Dermis microvascular lymphatic vessel endothelial cell (primary cell): ENCODE measurements at places on chromosomes 2 and 18.
A peak's percentile ranks its signal among the peaks of the same experiment; 100 is the strongest.

DNA sequence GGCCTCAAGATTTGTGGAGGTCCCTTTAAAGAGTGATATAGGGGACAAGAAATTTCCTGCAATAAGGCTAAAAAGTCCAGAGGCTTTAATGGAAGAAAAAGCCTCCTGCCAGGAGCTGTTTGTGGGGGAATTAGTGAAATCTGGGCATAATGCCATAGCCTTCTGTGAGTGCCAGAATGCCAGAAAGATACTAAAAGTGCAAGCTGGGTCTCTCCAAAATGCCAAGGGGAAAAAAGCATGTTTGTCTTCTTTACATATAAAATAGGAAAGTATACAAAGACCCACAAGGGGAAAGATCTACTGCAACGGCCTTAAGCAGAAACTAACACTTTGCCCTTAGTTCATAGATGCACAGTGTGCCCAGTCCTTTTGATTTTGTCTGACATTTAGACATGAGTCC is 647.7 kb upstream of the ZNF804A start:
- DNase-seq = no peak

DNA sequence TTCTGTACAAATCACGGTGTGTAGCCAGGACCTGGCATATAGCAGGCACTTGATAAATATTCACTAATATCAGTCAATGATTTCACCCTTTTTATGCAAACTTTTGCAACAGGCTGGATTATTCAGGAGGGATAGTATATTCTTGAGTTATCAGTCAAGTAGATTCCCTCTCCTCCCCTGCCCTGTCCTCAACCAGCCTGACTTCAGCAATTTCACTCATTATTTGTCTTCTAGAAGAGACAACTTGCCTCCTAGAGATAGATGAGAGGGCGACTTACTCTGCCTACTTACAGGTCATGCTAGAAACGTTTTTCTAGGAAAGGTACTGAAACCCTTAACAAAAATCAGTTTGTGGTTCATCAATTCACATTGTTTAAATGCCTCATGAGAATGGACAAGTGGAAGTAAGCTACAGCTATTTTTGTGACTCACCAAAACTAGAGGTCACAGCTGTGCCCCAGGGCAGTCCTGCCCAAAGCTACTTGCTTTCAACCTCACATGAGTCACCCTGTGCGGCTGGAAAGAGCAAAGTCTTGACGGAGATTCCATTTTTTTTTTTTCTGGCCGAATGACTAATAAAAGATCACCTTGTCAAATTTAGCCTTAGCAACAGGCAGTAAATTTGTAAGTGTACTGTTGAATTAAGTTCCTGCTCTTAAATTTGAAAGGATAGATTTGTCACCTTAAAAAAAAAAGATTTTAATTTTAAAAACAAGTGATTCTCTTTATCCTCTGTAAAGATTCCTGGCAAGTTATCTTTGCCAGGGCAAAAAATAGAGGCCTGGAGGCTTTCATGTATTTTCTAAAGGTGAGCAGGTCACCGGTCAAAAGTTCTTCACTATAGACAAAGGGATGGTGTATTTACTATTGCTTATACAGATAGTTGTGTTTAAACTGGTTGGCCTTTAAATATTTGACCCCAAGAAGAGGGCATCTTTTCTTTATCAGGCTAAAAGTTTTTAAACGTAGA is 109.0 kb upstream of the SLC35G4 start:
- peak; percentile 91 for DNase-seq

GRCh38 chr2:65377556-65378192 is 54.7 kb downstream of the SPRED2 start:
- DNase-seq = peak; percentile 65

GRCh38 chr18:49352321-49352720 is 108.1 kb downstream of the DYM start:
- DNase-seq = peak; percentile 5

- DNase-seq = no peak
Observed at GRCh38 chr2:11483806-11484617, 18.1 kb upstream of the E2F6 start.

GRCh38 chr2:217418544-217418943 is 558.7 kb upstream of the TNP1 start:
- no peak for DNase-seq

DNA sequence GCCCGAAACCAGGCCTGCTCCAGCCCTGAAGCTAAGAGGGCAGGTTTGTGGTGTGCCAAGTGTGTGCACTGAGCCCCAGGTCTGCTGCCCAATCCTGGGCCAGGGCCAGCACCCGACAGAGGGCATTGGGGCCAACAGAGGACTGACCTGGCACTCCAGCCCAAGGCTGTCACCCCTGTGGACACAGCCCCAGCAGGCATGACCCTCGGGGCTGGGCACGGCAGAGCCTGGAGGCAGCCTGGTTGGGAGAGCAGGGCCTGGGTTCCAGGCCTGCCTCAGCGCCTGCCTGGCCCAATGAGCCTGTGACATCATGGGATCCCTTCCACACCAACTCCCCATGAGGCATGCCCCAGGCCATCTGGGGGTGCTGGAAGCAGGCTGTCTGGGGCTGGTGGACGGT is 10.8 kb upstream of the SNED1 start:
- DNase-seq = no peak

DNA sequence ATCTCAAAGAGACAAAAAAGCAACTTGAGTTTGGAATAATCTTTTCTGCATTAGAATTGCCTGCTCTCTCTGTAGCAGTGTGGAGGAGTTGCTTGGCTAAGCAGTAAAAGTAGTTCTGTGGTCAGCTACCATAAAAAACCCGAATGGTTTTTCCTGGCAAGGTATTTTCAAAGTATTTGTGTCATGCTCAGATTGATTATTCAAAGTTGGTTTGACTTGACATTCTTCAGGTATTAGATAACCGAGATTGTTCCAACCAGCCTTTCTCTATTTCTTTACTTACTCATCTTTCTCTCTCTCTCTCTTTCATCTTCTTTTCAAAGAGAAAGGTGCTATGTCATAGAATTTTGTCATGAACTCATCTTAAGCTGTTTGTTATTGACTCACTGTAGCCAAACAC is 404.9 kb downstream of the CPS1 start:
- DNase-seq = no peak

DNA sequence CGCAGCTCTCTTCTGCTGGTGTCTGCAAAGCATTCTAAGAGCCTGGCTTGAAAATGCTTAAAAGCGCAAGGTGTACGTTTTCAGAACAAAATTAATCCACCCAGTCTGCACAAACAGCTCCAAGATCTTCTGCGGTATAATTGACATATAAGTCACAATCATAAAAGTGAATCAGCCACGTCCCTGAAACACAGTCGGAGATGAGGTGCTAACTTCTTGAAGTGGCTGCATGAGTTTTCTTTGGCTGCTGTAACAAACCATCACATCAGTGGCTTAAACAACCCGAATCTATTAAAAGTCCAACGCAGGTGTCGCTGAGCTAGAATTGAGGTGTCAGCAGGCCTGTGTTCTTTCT is 32.6 kb downstream of the ARL4C start:
- no peak for DNase-seq

- no peak for DNase-seq
Observed at GRCh38 chr18:7116001-7116730, 1.4 kb downstream of the LAMA1 start.

GRCh38 chr2:186917866-186918265 is 68.9 kb upstream of the ZSWIM2 start:
- DNase-seq = no peak
